ENCODE measurements at places on chromosomes 7 and 10.
A peak's percentile ranks its signal among the peaks of the same experiment; 100 is the strongest.

GRCh38 chr7:37445790-37446189 is 2.9 kb downstream of the ELMO1 start:
- DNase-seq, result no peak

- peak; percentile 22 for DNase-seq
Observed at GRCh38 chr7:66326501-66327215, 121.5 kb downstream of the TPST1 start.

- DNase-seq, result no peak
Observed at GRCh38 chr7:99383791-99384370, 9.4 kb downstream of the ARPC1B start.

- no peak for DNase-seq
Observed at GRCh38 chr7:17302575-17303142, 4.2 kb downstream of the AHR start.

- no peak for DNase-seq
Observed at GRCh38 chr7:11430841-11431240, 401.2 kb downstream of the THSD7A start.

DNA sequence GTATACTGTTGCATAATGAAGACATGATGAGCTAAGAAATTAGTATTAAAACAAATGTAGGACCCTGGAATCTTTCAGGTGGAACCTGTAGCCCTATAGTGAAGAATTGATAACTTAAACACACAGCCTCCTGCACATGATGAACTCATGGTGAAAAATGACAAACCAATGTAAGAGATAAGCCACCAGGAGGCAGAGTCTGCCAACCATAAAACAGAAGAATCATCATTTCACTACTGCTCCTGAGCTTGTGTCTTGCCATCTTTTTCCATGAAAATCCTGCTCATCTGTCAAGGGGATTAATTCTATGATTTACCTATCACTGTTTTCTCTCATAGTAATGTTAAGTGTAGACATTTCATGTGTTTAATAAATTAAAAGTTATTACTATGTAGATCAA is 363.9 kb downstream of the MALRD1 start:
- DNase-seq, result peak; percentile 45

DNA sequence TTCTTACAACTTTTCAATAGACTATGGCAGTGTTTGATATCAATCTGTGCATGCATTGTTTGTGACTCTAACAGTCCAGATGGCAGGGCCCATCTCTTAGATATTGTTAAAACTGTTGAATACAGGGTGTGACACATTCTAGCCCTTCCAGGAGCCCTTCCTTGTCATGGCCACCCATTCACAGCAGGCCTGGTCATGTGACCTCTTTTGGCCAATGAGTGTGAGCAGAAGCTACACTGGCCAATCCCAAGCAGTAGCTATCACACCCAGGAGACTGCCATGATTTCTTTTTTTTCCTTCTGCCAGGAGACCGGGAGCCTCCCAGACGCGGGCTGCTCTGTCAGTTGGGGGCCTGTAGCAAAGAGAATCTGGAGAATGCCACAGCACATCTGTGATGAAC is 655.4 kb upstream of the MKI67 start:
- DNase-seq, result no peak

- DNase-seq, result no peak
Observed at GRCh38 chr10:114697061-114697598, 39.1 kb upstream of the ABLIM1 start.

DNA sequence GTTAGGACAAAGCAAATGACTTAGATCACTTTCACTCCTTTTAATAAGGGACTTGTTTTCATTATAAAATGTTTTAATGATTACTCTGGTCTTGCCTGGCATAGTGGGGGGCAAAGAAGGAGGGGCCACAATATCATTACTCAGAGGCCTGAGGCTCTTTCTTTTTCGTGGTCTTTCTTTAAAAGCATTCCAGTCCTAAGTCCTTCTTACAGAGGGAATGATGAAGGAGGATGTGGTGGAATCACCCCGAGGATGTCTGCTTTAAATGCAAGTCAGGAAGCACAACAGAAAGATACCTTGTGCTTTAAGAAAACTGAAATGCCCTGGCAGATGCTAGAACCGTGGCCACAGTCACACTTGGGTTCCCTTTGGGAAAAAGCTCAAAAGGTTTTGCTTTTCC is 379.1 kb downstream of the INHBA start:
- no peak for DNase-seq

GRCh38 chr7:44727158-44727936 is 21.3 kb upstream of the ZMIZ2 start:
- no peak for DNase-seq

- no peak for DNase-seq
Observed at GRCh38 chr7:4343272-4344247, 338.5 kb upstream of the FOXK1 start.

DNA sequence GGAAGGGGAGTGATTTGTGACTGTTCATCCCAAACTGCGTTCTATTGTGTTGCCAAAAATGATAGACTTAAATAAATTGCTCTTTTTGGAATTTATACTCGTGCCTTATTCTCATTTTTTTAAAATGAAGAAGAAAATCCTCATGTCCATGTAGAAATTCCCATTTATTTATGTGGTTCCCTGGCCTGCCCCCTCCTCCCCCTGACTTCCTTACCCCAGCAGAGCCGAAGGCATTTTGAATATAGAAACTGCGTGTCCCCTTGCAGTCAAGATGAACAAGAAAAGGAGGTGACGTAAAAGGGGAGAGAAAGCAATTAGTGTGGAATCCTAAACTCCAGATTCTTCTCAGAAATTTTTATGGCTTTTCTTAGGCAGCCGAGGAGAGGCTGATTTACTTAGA is 126.1 kb downstream of the FAM204A start:
- DNase-seq, result no peak

DNA sequence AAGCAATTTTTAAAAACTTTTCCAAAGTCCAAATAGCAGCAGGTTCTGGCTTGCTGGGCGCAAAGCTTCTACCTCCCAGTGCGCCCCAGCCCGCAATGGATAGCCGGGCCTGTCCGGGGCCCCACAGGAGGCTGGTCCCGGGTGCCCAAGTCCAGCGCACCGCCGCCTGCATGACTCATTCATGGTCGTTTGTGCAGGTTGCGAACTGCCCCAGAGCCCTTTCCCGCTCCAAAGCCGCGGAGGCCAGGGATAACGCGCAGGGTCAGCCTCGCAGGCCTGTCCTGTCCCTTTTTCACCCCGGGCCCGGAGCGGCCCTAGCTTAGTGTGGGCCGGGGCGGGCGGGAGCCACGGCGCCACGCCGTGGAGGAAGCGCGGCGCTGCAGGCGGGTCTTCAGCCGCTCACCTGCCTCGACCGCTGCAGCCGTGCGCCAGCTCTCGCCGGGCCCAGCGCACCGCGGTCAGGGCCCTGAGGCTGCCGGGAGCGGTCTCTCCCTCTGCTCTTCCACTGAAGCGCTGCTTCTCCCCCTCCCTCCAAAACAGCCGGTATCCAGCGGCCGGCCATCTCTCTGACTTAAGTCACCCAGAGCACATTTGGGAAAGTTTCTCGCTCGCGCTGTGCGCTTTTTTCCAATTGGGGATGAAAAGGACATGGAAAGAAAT is 1.7 kb upstream of the EGR2 start:
- peak; percentile 87 for DNase-seq

DNA sequence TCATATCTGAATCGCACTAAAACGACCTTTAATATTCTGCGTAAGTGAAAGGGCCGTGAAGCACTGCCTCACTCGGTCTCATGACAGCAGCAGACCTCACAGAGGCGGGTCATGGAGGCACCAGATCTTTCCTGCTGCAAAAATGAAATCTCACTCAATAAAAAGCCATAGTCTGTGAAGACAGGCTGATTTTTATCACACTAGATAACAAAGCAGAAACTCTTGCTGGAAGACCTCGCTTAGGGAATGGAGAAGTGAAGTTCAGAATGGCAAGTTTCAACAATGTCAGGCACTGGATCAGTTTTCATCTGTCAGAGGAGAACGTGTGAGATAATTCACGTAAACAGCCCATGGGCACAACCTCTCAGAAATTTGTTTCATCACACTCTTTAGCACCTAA is 8.0 kb downstream of the SEPHS1 start:
- DNase-seq, result no peak

DNA sequence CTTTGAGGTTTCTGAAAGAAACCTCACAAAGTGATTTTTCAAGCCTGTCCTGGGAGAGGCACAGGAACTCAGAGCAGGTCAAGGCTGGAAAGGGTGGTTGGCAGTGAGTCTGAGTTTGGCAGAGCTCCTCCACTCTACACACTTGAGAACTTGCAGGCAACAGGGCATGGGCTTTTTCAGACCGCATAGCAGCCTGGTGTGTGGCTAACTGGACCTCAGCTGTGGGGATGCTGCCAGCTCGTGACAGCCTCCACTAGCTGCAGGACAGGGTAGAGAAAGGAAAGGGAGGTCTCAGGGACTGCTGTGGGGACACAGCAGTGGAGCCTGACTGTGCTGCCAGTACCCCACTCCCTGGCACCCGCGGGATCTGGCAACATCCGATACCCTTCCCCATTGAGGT is 2.6 kb downstream of the CDHR1 start:
- no peak for DNase-seq

- DNase-seq, result no peak
Observed at GRCh38 chr7:116164552-116165306, 45.6 kb upstream of the TES start.

DNA sequence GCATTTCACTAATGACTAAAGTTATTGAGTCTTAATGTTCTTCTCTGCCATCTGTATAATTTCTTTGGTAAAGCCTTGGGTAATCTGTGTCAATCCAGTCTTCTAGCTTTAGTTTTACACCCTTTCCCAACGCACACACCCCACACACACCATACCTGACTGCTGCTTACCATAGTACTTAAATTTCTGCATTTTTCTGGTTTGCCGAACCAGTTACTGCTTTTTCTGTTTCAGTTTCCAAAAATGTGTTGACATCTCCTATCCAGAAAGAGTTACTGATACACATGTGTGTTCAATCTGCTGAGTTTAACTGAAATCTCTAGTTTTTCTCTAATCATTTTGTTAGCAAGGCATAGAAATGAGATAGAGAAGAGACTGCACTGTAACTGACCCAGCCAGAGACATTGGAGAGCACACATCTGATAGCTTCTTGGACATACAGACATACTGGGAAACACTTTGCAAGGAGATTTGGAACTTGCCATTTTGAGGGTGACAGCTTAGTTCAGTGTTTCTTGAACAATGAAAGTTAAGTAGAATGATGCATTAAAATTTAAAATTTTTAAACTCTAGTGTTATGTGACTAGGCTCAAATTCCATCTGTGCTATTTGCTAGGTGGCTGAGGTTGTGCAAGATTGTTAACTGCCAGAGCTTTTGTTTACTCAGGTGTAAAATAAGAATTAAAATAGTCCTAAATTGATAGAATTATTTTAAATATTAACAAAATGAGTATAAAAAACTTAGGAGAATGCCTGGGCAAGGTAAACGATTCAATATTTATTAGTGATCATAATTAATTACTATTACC is 807.6 kb downstream of the DNAJB9 start:
- no peak for DNase-seq

DNA sequence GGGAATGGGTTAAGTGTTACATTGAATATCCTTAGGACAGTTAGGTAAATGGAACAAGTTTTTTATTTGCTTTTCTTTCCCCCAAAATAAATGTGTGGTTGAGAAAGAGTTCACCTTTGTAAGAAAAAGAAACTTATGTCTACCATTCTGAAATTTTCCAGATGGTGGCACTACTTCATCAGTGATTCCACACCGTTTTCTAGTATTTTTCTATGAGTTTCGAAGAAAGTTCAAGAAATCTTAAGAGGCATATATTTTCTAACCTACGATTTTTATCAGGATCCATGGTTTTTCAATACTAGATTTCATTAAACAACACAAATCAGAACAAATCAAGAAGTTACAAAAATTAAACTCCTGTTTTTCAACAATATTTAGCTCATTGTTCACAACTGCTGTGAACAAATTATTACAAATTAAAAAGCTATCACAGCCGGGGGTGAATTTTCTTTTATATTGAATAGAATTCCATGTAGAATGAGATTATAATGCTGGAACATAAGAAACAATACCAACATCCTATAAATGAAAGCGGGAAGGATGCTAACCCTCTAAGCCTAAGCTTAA is 163.1 kb upstream of the NPVF start:
- peak; percentile 55 for DNase-seq

GRCh38 chr7:16315280-16315679 is 106.1 kb downstream of the CRPPA start:
- no peak for DNase-seq

DNA sequence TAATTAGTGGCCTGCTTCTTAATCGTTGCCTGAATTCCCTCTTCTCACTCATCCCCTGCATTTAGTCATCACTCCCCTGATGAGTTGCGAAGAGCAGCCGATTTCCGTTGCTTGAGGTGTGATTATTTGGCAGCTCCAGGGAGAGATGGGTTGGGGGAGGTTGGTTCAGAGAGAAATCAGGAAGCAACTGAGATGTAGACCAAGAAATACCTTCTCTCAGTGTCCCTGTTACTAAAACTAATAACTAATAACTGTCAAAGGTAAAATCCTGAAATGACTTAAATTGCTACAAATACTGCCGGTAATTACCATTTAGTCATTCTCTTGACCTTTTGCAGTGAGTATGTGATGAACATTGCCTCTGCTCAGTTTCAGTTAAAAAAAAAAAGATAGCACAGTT is 76.9 kb downstream of the ELMO1 start:
- DNase-seq, result no peak

DNA sequence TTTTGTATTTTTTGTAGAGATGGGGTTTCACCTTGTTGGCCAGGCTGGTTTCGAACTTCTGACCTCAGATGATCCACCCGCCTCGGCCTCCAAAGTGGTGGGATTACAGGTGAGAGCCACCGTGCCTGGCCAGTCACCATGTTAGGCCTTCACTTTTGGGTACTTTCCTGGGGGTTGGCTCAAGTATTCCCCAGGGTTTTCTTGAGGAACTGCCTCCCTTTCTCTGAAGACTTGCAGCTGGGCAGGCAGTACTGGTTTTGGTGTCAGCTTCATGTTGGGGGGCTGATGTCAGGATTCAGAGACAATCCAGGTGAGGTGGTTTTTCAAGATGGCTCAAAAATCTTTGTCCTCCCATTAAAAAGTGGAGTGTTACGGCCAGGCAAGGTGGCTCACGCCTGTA is 7.7 kb downstream of the ZNHIT1 start:
- DNase-seq, result no peak
